ENCODE measurements at places on chromosomes 11 and 22.

GRCh38 chr22:44645083-44645482 is 56.9 kb upstream of the PRR5 start:
- H3K36me3 ChIP-seq, result no peaks in the 10 kb centered on the region
- no peaks in the 10 kb centered on the region for H3K4me1 ChIP-seq

- no peaks in the 10 kb centered on the region for H3K36me3 ChIP-seq
- no peak overlapping the region for H3K4me3 ChIP-seq
- no peaks in the 10 kb centered on the region for H3K4me1 ChIP-seq
Observed at GRCh38 chr22:48523091-48523490, 1304.6 kb downstream of the BRD1 start.

GRCh38 chr11:6228520-6228919 is 5.9 kb downstream of the FHIP1B start:
- no peak overlapping the region for H3K27ac ChIP-seq
- H3K4me1 ChIP-seq, result peaks cover 34% of the 10 kb centered on the region
- no peak for DNase-seq

DNA sequence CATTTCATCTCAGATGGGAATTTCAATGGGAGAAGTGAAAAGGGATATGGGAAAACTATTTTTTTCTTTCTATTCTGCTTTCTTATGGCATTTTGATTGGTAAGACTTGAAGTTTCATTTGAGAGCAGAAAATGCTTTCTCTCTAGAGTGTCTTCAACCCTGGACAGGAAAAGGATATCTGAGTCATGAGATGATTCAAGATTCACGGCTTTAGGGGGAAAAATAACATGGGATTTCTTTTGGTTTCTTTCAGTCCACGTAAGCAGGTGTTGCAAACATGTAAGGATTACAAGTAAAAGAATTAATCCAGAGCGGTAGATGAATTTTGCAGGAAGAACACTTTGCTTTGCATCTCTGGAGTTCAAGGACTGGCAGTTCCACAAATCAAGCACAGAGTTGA is 1001.0 kb upstream of the TENM4 start:
- H3K36me3 ChIP-seq, result no peaks in the 10 kb centered on the region
- no peaks in the 10 kb centered on the region for H3K27me3 ChIP-seq
- H3K4me3 ChIP-seq, result no peak overlapping the region
- H3K27ac ChIP-seq, result no peak overlapping the region
- no peaks in the 10 kb centered on the region for H3K4me1 ChIP-seq
- no peak for DNase-seq

GRCh38 chr11:61828629-61829407 is 718 bp downstream of the FADS2 start:
- no peak overlapping the region for H3K27ac ChIP-seq
- no peaks in the 10 kb centered on the region for H3K27me3 ChIP-seq
- no peak for DNase-seq
- no peaks in the 10 kb centered on the region for H3K36me3 ChIP-seq

- H3K27me3 ChIP-seq, result no peaks in the 10 kb centered on the region
- H3K4me1 ChIP-seq, result peaks cover 27% of the 10 kb centered on the region
- no peaks in the 10 kb centered on the region for H3K36me3 ChIP-seq
- peak overlapping the region; percentile 63 for H3K27ac ChIP-seq
- peak overlapping the region; percentile 69 for H3K4me3 ChIP-seq
- DNase-seq, result peak; percentile 50
Observed at GRCh38 chr22:20015971-20016733, 471 bp downstream of the ARVCF start.

DNA sequence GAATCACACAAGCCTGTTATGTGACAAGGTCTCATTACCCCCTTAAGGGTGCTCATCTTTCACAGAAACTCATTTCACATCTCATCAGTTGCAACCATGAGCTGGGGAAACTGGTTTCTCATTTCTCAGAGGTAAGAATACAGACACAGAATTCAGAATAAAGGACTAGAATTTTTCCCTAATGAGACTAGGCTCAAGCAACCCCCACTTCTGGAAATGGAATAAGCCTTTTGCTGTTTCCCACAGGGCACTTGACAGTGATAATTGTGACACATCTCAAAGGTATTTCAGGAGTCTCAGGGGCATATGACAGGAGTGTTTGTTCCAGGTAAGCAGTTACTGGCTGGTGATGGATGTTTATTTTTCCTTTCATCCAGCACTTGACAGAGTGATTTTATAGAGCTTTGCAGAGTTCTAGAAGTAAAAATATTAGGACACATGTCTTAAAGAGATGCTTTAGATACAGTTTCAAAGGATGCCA is 112.9 kb upstream of the DDI1 start:
- H3K36me3 ChIP-seq, result no peaks in the 10 kb centered on the region
- no peak overlapping the region for H3K4me3 ChIP-seq
- no peak overlapping the region for H3K27ac ChIP-seq
- no peaks in the 10 kb centered on the region for H3K27me3 ChIP-seq
- DNase-seq, result no peak

GRCh38 chr11:25734591-25735211 is 597.2 kb upstream of the ANO3 start:
- H3K4me1 ChIP-seq, result no peaks in the 10 kb centered on the region
- H3K4me3 ChIP-seq, result no peak overlapping the region
- H3K36me3 ChIP-seq, result no peaks in the 10 kb centered on the region
- no peaks in the 10 kb centered on the region for H3K27me3 ChIP-seq

DNA sequence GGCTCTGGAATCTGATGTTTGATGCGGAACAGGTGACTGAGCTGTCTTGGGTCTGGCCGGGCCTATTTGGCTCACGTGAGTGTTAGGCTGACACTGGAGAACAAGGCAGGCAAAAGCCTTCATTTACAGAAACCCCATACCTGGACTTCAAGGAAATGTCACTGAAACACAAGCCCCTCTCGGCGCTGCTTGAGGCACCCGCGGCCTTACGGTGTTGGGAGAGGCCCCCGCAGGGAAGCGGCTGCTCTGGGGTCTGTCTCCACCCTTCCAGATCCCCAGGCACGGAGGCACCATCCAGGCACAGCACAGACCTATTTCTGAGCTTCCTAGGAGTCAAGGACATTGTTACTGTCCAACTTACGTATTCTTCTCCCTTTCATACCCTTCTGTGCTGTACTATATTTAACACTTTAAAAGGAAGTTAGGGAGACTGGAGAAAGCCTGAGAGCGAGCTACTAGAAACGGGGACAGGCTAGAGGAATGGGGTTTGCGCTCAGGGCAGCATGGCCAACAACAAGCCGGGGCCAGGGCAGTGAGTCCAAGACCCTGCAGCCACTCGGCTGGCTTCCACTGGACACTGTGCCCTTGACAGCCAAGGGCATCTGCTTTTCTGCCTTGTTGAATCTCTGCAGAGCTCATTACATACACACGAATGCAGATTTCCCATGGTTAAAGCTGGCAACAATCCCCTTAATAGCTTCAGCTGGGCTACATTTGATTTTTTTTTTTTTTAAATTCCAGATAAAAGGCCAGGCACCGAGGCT is 23.8 kb downstream of the DRD4 start:
- no peak overlapping the region for H3K4me3 ChIP-seq
- DNase-seq, result no peak
- H3K27ac ChIP-seq, result no peak overlapping the region
- H3K4me1 ChIP-seq, result no peaks in the 10 kb centered on the region
- no peaks in the 10 kb centered on the region for H3K27me3 ChIP-seq
- peaks cover 9% of the 10 kb centered on the region for H3K36me3 ChIP-seq

- no peaks in the 10 kb centered on the region for H3K4me1 ChIP-seq
- no peak overlapping the region for H3K4me3 ChIP-seq
- H3K27ac ChIP-seq, result no peak overlapping the region
Observed at GRCh38 chr11:83087035-83087434, 15.3 kb upstream of the RAB30 start.

DNA sequence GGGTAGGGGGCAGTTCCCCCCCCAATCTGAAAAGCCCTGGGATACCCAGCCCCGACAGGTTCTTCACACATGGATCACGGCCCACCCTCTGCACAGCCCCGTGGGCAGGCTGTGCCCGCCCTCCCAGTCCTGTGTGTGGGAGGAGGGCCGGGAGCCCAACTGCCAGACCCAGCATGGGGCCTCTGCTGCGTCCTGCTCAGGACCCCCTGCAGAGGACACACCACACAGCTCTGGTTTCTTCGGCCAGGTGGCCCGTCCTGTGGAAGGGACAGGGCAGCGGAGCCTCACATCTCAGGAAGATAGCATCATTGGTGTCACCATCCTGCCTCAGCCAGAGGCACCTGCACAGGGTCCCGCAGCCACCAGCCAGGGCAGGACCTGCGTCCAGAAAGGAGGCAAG is 396.0 kb downstream of the TBC1D22A start:
- no peak overlapping the region for H3K27ac ChIP-seq
- no peaks in the 10 kb centered on the region for H3K27me3 ChIP-seq
- no peaks in the 10 kb centered on the region for H3K4me1 ChIP-seq
- H3K4me3 ChIP-seq, result no peak overlapping the region

DNA sequence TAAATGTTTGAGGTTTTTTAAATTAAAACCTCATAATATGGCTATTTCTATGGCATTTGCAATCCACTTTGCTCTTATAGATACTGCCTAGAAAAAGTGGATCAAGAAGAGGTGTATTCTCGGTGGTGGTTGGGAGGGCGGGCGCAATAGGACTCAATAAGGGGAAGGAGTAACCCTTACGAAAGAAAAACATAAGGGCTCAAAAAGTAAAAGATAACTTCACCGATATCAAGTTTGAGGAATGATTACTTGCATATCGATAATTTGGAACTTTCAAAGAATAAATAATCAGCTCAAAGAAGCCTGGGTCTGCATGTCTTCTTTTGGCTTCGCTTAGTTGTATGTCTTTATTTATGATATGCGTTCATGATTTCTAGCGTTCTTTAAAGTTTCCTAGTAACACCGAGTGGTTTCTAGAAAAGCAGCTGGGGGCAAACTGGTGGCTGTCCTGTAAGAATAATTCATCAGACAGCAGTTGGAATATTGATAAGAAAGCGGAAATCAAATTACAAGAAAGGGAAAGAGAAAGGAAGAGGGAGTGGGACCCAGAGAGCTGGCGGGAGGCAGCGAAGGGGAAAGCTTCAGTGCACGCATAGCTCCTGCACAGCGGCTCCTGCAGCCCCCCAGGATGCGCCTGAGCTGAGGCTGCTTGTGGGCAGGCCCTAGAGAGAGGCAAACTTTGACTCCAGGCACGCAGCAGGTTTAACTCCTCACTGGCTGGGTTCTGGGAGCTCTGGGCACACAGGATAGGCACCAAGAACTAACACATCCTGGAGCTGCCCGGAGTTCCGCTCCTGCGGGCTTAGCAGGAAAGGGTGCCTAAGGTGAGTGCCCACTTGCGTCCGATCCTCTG is 9.1 kb upstream of the FLI1 start:
- no peaks in the 10 kb centered on the region for H3K36me3 ChIP-seq
- no peak for DNase-seq
- H3K27me3 ChIP-seq, result peaks cover 20% of the 10 kb centered on the region
- H3K4me1 ChIP-seq, result peaks cover 33% of the 10 kb centered on the region
- H3K4me3 ChIP-seq, result no peak overlapping the region

GRCh38 chr11:34916843-34917770 is 689 bp downstream of the PDHX start:
- H3K4me1 ChIP-seq, result peaks cover 28% of the 10 kb centered on the region
- DNase-seq, result no peak
- H3K36me3 ChIP-seq, result no peaks in the 10 kb centered on the region
- H3K4me3 ChIP-seq, result peak overlapping the region; percentile 93
- H3K27me3 ChIP-seq, result no peaks in the 10 kb centered on the region
- H3K27ac ChIP-seq, result peak overlapping the region; percentile 85

- H3K27me3 ChIP-seq, result no peaks in the 10 kb centered on the region
- no peaks in the 10 kb centered on the region for H3K4me1 ChIP-seq
- no peaks in the 10 kb centered on the region for H3K36me3 ChIP-seq
- H3K27ac ChIP-seq, result no peak overlapping the region
- DNase-seq, result no peak
Observed at GRCh38 chr22:38347944-38348750, 30.9 kb upstream of the CSNK1E start.

GRCh38 chr11:1354125-1354938 is 35.4 kb upstream of the BRSK2 start:
- no peaks in the 10 kb centered on the region for H3K27me3 ChIP-seq
- H3K27ac ChIP-seq, result no peak overlapping the region
- DNase-seq, result no peak
- no peak overlapping the region for H3K4me3 ChIP-seq
- H3K36me3 ChIP-seq, result no peaks in the 10 kb centered on the region

DNA sequence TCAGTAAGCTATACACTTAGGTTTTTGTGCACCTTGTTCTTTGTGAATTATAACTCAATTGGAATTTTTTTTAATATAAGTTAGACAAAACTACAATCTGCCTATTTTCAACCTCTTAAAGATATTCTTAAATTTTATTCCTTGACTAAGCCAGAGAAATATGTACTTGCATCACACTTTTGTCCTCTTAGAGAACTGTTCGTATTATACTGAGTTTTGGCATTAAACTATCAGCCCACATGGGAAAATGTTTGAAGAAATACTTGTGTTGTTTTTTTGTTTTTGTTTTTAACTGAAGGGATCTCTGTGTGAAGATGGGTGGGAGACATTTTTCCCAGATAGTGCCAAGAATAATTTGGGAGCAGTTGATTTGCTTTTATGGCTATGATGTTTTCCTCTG is 25.3 kb downstream of the CEP295 start:
- H3K36me3 ChIP-seq, result peaks cover 34% of the 10 kb centered on the region
- no peaks in the 10 kb centered on the region for H3K4me1 ChIP-seq
- no peak for DNase-seq

DNA sequence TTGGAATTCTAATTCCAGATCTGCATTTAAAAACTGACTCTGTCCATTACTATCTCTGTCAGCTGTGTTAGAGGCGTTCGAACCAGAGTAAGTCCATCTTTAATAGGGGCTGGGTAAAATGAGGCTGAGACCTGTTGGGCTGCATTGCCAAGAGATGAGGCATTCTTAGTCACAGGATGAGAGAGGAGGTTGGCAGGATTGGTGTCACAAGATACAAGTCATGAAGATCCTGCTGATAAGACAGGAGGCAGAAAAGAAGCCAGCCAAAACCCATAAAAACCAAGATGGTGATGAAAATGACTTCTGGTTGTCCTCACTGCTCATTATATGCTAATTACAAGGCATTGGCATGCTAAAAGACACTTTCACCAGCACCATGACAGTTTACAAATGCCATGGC is 356.3 kb upstream of the ISX start:
- H3K27me3 ChIP-seq, result no peaks in the 10 kb centered on the region
- no peak overlapping the region for H3K4me3 ChIP-seq
- no peaks in the 10 kb centered on the region for H3K4me1 ChIP-seq
- DNase-seq, result no peak

DNA sequence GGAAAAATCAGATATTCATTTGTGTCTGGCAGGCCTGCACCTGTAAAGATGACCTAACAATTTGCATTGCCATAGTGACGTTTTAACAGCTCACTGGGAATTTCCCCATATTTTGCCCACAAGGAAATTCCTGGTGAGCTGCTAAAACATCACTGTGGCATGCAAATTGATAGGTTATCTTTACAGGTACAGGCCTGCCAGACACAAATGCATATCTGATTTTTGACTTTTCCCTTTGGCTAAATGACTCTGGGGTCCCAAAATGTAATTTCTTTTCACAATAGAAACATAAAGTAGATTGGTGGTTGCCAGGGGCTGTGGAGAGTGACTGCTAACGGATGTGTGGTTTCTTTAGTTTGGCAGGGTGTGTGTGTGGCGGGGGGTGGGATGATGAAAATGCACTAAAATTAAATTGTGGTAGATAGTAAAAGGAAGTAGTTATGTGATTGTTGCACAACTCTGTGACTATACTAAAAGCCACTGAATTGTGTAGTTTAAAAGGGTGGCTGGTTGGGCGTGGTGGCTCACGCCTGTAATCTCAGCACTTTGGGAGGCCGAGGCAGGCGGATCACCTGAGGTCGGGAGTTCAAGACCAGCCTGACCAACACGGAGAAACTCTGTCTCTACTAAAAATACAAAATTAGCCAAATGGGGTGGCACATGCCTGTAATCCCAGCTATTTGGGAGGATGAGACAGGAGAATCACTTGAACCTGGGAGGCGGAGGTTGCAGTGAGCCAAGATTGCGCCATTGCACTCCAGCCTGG is 18.5 kb upstream of the FEZ1 start:
- H3K4me3 ChIP-seq, result peak overlapping the region; percentile 2
- H3K4me1 ChIP-seq, result peaks cover 24% of the 10 kb centered on the region
- H3K27me3 ChIP-seq, result no peaks in the 10 kb centered on the region
- H3K36me3 ChIP-seq, result no peaks in the 10 kb centered on the region
- H3K27ac ChIP-seq, result peak overlapping the region; percentile 17
- peak; percentile 77 for DNase-seq
